ENCODE measurements at places on chromosomes 16 and 17. TPM values are rescaled to one million over a fixed set of nuclear protein-coding genes. Genes with fewer than 3 reads are reported as not detected.

DNA sequence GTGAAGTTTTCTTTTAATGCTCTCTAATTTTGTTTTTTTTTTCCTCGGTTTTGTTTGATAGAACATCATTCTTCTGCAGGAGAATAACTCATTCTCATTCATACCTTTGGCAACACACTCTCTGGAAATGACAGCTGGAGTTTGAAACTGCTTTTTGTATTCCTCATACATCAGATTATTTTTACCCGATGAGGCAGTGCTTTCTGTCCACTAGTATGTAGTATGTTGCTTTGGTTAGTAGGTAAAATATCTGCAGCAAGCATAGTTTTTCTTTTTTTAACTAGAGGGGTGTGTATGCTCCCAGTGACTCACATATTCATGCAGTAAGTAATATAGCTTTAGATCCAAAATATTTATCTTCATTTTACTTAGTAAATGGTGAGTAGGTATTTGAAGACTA is 6.4 kb downstream of the PRKCA start:
- no peak overlapping the region for H3K4me3 ChIP-seq
- H3K27me3 ChIP-seq = no peaks in the 10 kb centered on the region
- no peak for DNase-seq
- H3K36me3 ChIP-seq = peaks cover 9% of the 10 kb centered on the region
- H3K4me1 ChIP-seq = peaks cover 40% of the 10 kb centered on the region
- H3K27ac ChIP-seq = no peak overlapping the region

The OR3A3 gene
- not detected for total RNA-seq

DNA sequence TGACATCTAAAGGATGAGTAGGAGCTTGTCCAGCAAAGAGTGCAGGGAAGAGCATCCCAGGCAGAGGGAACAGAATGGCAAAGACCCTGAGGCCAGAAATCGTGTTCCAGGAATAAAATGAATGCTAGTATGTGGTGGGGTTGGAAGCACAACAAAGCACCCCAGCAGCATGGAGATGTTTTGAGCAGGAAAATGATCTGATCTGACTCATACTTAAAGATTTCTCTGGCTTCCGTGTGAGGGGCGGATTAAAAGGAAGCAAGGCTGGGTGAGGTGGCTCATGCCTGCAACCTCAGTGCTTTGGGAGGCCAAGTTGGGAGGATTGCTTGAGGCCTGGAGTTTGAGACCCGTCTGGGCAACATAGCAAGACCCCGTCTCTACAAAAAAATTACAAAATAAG is 2.3 kb downstream of the SLC5A11 start:
- DNase-seq = no peak
- no peak overlapping the region for H3K4me3 ChIP-seq
- no peak overlapping the region for H3K27ac ChIP-seq
- no peaks in the 10 kb centered on the region for H3K27me3 ChIP-seq
- H3K4me1 ChIP-seq = no peaks in the 10 kb centered on the region
- H3K36me3 ChIP-seq = no peaks in the 10 kb centered on the region

DNA sequence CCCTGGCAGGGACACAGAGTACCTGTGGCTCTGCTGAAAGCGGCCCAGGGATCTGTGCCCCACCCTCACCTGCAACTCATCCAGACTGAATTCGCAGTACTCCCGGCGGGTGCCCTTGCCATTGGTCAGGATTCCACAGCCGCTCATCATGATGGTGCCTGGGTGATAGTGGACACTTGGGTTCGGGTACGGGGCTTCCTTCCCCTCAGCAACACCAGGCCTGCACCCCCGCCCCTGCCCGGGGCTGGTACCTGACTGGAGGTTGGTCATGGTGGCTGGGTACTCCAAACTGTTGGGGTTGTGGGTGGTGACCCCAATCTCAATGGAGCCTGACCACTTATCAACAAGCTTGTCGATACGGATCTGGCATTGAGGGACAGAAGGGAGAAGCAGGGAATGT is 2.9 kb downstream of the NEURL4 start:
- H3K4me3 ChIP-seq = no peak overlapping the region
- no peak for DNase-seq
- H3K27me3 ChIP-seq = no peaks in the 10 kb centered on the region

The KRTAP2-2 gene
- total RNA-seq = not detected

DNA sequence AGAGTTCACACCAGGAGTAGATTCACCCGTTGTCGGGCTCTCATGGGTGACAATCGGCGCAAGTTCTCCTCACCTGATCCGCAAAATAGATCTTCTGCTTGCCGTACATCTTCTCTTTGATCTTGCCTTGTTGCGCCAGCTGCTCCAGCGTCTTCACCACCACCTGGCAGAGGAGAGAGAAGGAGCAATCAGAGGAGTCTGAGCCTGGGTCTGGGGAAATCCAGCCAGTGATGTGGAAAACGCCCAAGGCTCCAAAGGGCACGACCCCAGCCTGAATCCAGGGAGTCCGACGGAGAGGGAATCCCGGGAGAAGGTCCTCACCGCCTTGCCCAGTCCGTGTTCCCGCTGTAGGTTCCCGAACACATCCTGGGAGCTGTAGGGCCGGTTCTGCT is 393 bp downstream of the PSMC3IP start:
- peaks cover 40% of the 10 kb centered on the region for H3K4me1 ChIP-seq
- peaks cover 27% of the 10 kb centered on the region for H3K36me3 ChIP-seq
- H3K27ac ChIP-seq = peak overlapping the region; percentile 92
- no peaks in the 10 kb centered on the region for H3K27me3 ChIP-seq
- H3K4me3 ChIP-seq = peak overlapping the region; percentile 100

The TBC1D3G gene
- total RNA-seq = not detected

GRCh38 chr16:64696866-64697265 is 425.0 kb downstream of the CDH11 start:
- H3K4me1 ChIP-seq = no peaks in the 10 kb centered on the region
- H3K27ac ChIP-seq = no peak overlapping the region
- no peaks in the 10 kb centered on the region for H3K27me3 ChIP-seq

GRCh38 chr17:71033336-71033735 is 864.0 kb downstream of the KCNJ2 start:
- H3K4me1 ChIP-seq = no peaks in the 10 kb centered on the region
- H3K36me3 ChIP-seq = no peaks in the 10 kb centered on the region
- DNase-seq = no peak
- H3K27me3 ChIP-seq = no peaks in the 10 kb centered on the region
- no peak overlapping the region for H3K27ac ChIP-seq

The PERCC1 gene
- 1.2 TPM for total RNA-seq

DNA sequence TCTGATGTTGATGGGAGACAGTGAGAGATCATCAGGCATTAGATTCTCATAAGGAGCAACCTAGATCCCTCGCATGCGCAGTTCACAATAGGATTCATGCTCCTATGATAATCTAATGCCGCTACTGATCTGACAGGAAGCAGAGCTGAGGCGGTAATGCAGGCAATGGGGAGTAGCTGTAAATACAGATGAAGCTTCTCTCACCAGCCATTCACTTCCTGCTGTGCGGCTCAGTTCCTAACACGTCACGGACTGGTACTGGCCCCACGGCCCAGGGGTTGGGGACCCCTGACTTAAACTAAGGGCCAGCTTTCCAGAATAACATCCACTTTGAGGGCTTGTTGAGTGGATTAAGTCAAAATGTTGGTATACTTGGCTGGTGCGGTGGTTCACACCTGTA is 2.6 kb upstream of the TMEM219 start:
- no peaks in the 10 kb centered on the region for H3K36me3 ChIP-seq
- H3K27me3 ChIP-seq = no peaks in the 10 kb centered on the region
- no peak overlapping the region for H3K4me3 ChIP-seq
- DNase-seq = no peak

The CCL11 gene
- total RNA-seq = not detected

The SEZ6 gene
- not detected for total RNA-seq

DNA sequence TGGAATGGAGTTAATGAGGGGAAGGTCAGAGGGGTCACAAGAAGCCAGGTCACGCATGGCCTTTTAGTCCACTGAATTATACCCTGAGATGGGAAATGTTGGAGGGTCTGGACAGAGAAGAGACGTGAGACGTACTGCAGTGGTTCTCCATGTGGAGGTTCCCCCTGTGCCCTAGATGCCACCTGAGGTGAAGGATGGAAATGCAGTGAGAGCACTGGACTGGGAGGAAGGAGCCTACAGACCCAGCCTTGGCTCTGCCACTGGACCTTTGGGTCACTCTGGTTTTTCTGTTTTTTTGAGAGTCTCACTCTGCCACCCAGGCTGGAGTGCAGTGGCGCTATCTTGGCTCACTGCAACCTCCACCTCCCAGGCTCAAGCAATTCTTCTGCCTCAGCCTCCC is 1.8 kb upstream of the PLSCR3 start:
- H3K4me3 ChIP-seq = no peak overlapping the region
- H3K36me3 ChIP-seq = no peaks in the 10 kb centered on the region
- no peaks in the 10 kb centered on the region for H3K27me3 ChIP-seq
- peaks cover 10% of the 10 kb centered on the region for H3K4me1 ChIP-seq
- no peak overlapping the region for H3K27ac ChIP-seq
- DNase-seq = no peak

The MILR1 gene
- total RNA-seq = 5.0 TPM

The CHRNE gene
- 3.9 TPM for total RNA-seq

The BIRC5 gene
- total RNA-seq = 100 TPM

The GRB7 gene
- not detected for total RNA-seq

The CMTM4 gene
- 2.2 TPM for total RNA-seq

The TSPOAP1 gene
- total RNA-seq = 82.3 TPM

GRCh38 chr17:62321451-62321850 is 58.9 kb upstream of the EFCAB3 start:
- H3K36me3 ChIP-seq = no peaks in the 10 kb centered on the region
- H3K27me3 ChIP-seq = peaks cover 28% of the 10 kb centered on the region
- H3K4me3 ChIP-seq = no peak overlapping the region
- no peak for DNase-seq
- H3K4me1 ChIP-seq = no peaks in the 10 kb centered on the region

DNA sequence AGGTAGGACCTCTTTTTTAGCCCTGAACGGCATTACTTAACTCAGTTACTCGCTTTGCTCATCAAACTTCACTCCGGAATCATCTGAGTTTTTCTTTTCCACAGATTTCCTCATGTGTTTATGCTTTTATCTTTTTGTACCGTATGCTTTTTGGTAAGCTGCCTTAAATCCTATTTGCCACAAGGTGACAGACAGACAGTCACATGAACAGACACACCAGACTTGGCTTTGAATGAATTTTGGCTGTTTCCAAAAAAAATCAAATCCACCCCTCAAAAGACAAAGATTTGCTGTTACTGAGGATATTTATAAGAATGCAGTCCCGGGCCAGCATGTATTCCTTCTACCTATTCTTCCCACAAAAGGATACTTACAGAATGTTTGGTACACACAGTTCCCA is 10.9 kb downstream of the GAS7 start:
- peaks cover 3% of the 10 kb centered on the region for H3K27me3 ChIP-seq
- no peaks in the 10 kb centered on the region for H3K36me3 ChIP-seq
- no peak overlapping the region for H3K4me3 ChIP-seq

DNA sequence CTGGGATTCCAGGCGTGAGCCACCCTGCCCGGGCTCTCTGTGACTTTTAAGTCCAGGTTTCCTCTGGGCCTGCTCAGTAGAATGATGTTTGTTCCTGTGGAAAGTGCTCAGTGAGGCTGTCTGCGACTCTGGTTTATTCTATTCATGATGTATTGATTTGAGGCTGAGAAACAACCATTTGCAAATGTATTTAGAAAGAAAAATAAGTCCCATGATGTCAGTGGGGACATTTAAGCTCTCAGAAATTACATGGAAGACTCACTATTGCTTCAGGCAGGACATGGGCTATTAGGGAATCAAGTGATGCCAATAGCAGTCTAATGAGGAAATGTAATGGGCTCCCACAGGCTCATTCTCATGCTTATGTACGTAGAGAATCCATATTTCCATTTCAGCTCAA is 22.2 kb upstream of the KCNG4 start:
- peaks cover 12% of the 10 kb centered on the region for H3K27me3 ChIP-seq
- H3K4me1 ChIP-seq = no peaks in the 10 kb centered on the region
- no peak overlapping the region for H3K4me3 ChIP-seq

DNA sequence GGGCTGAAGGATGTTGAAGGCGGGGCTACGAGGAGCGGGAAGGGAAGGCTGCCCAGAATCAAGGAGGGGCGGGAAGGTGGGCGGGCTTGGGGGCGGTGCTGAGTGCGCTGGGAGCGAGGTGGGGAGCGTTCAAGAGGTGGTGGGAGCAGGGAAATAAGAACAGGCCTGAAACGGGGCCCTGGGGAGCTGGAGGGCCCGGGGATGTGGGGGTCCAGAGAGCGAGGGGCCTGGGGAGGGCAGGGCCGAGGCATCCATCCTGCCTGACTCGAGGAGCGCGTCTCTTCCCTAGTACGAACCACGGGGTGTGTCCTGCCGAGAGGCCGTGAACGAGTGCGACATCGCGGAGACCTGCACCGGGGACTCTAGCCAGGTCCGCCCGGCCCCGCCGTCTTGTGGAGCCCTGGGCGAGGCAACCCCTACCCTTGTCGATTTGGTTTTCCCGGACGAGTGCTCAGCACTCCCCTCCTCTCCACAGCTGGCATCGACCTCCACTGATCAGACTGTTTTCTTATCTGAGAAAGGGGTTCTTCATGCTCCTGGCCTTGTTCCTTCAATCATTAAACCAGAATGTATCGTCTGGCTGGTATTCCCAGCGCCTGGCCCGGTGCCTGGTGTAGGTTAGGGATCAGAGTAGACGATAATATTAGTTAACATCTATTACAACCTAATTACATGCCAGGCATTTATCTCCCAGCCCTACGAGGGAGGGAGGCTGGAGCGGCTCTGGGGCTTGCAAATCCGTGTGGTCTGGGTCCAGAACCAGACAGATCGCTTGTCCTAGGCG is 17.2 kb downstream of the ADAM11 start:
- peak overlapping the region; percentile 88 for H3K4me3 ChIP-seq
- H3K27me3 ChIP-seq = peaks cover 8% of the 10 kb centered on the region
- no peaks in the 10 kb centered on the region for H3K36me3 ChIP-seq
- H3K4me1 ChIP-seq = peaks cover 5% of the 10 kb centered on the region
- peak; percentile 98 for DNase-seq

DNA sequence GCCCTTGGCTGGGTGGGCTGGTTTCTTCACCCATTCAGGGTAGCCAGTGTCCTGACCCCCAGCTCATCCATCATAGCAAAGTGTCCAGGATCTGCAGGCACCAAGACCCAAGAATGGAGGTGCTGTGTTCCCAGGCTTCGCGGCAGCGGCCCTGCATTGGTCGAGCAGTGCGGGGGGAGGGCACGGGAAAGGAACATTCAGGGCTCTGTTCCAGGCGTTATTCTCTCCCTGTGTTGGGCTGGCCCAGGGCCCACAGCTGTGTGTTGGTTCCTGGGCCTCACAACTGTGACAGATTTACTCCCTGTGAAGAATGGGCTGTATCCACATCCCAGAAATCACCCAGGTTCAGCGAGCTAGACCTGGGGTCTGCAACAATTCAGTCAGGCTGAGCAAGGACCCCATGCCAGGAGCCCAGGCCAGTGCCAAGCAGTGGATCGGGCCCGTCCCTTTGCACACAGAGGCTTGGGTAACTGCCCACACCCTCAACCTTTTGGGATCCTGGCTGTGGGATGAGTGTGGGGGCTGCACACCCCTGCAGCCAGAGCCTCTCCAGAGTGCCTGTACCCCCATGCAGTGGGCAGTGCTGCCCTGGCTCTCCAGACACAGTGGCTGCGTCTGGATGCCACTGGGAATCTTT is 10.0 kb downstream of the GPT2 start:
- no peaks in the 10 kb centered on the region for H3K36me3 ChIP-seq
- DNase-seq = no peak
- no peak overlapping the region for H3K27ac ChIP-seq
- H3K4me1 ChIP-seq = peaks cover 5% of the 10 kb centered on the region
